ENCODE measurements at places on chromosomes 2 and 18.

GRCh38 chr18:57059366-57059765 lies 87.5 kb upstream of the BOD1L2 start:
- H3K36me3 ChIP-seq = no peaks in the 10 kb centered on the region
- peak; percentile 17 for ATAC-seq
- no peaks in the 10 kb centered on the region for H3K4me1 ChIP-seq
- H3K27ac ChIP-seq = no peak overlapping the region
- no peak overlapping the region for H3K4me3 ChIP-seq

DNA sequence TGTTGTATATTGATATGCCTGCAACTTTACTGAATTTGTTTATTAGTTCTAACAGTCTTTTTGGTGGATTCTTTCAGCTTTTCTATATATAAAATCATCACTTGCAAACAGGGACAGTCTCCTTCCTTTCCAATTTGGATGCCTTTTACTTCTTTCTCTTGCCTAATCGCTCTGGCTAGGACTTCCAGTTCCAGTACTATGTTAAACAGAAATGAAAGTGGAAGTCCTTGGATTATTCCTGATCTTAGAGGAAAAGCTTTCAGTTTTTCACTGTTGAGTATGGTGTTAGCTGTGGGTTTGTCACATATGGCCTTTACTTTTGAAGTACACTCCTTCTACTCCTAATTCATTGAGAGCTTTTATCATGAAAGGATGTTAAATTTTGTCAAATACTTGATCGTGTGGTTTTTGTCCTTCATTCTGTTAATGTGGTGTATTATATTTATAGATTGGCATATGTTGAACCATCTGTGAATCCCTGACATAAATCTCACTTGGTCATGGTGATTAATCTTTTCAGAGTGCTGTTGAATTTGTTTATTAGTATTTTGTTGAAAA lies 52.9 kb downstream of the REL start:
- H3K4me3 ChIP-seq = no peak overlapping the region
- H3K27me3 ChIP-seq = no peaks in the 10 kb centered on the region
- peak overlapping the region; percentile 41 for H3K27ac ChIP-seq
- no peaks in the 10 kb centered on the region for H3K4me1 ChIP-seq
- ATAC-seq = peak; percentile 62

DNA sequence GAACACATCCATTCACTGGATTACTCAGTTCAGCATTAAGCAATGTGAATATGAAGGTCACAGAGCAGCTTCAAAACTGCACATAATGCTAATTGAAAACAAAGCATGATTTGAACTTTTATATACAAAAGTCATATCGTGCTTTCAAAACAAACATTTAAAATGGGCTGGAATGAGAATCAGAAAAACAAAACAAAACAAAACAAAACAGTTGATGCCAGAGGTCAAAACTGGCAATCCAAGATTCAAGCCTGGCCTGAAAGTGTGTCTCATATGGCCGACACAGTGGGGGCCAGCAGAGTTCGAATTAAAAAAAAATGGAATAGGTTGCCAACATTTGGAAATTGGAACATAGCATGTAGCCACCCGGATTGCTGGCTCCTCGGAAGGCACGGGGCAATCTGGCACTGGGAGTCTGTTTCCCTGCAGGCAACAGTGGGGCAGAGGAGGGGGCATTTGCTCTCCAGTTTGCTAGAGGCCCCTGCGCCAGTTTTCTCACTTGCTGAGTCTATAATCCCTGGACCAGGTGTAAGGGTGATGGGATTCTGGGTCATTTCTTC lies 294.4 kb downstream of the ZNF521 start:
- no peaks in the 10 kb centered on the region for H3K4me1 ChIP-seq
- no peak for ATAC-seq
- H3K27ac ChIP-seq = no peak overlapping the region
- H3K27me3 ChIP-seq = no peaks in the 10 kb centered on the region
- H3K4me3 ChIP-seq = no peak overlapping the region

- no peak for ATAC-seq
- peak overlapping the region; percentile 78 for H3K4me3 ChIP-seq
- H3K36me3 ChIP-seq = no peaks in the 10 kb centered on the region
Measured at GRCh38 chr2:170771421-170771937, 1.3 kb downstream of the ERICH2 start.

- no peaks in the 10 kb centered on the region for H3K36me3 ChIP-seq
- H3K4me3 ChIP-seq = no peak overlapping the region
- H3K27me3 ChIP-seq = peaks cover 97% of the 10 kb centered on the region
- H3K4me1 ChIP-seq = peaks cover 10% of the 10 kb centered on the region
- no peak overlapping the region for H3K27ac ChIP-seq
Measured at GRCh38 chr18:78975699-78976335, 3.8 kb upstream of the SALL3 start.

DNA sequence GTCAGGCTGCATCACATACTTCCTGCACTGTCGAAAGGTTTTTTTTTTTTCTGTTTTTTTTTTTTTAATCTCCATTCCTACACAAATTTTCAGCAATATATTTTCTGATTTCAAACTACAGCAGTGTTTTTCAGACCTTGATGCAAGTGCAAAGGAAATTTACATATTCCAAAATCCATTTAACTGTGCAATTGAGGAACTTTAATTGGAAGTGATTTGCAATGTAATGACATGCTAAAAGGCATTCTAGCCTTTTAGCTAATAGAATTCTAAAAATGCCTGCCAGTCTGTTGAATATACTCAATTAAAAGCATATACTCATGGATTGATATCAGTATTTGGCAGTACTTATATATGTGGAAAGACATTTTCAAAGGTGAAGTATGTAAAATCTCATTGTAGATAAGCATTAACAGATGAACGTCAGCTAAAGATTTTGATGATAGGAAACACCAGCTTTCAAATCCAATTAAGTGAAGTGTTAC lies 210.5 kb downstream of the OTX1 start:
- H3K4me3 ChIP-seq = no peak overlapping the region
- H3K27me3 ChIP-seq = no peaks in the 10 kb centered on the region
- H3K36me3 ChIP-seq = no peaks in the 10 kb centered on the region
- H3K27ac ChIP-seq = no peak overlapping the region

- ATAC-seq = no peak
- H3K4me3 ChIP-seq = no peak overlapping the region
- H3K4me1 ChIP-seq = no peaks in the 10 kb centered on the region
- no peaks in the 10 kb centered on the region for H3K27me3 ChIP-seq
- no peaks in the 10 kb centered on the region for H3K36me3 ChIP-seq
Measured at GRCh38 chr2:67108231-67108630, 288.9 kb upstream of the ETAA1 start.

DNA sequence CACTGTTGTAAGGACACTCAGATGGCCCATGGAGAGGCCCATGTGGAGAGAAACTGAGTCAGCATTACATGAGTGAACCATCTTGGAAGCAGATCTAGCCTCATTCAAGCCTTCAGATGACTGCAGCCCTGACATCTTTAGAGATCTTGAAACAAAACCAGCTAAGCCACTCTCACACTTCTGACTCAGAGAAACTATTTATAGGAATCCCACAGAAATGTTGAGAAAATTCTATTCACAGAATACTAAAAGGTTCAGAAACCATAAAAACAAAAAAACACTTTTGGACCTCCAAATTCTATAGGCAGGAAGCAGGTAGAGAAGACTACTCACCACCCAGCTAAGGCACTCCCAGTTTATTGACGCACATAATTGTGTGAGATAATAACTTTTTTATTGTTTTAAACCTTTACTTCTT lies 8.7 kb downstream of the TMEM169 start:
- H3K27me3 ChIP-seq = no peaks in the 10 kb centered on the region
- H3K36me3 ChIP-seq = no peaks in the 10 kb centered on the region
- ATAC-seq = no peak
- H3K4me3 ChIP-seq = no peak overlapping the region
- no peaks in the 10 kb centered on the region for H3K4me1 ChIP-seq

DNA sequence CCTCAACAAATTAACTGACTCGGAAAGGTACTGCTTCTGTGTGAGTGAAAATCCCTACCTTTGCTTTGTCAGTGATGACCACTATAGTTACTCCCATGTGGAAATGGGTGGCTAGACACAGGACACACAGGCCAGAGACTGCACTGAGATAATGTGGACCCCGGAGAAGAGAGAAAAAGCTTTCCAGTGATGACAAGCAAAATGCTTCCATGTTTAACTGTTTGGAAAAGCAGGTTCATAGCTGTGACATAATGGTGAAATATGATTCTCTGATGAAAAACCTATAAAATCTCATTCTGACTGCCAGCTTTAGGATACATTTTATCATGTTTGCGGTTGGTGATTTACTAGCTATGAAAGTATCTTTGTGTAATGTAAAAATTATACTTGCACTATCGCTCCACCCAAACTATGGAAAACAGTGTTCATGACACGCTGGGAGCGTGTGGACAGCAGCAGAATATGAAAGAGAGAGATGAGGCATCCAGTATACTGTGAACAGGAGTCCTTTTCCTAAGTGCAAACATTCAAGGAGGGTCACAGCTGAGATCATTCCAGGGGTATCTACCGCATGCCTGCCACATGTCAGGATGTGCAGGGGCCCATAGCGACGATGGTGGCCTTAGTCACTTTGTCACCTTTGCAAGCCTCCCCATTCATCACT lies 782.7 kb upstream of the SOX11 start:
- no peak for ATAC-seq
- no peaks in the 10 kb centered on the region for H3K36me3 ChIP-seq
- H3K4me1 ChIP-seq = no peaks in the 10 kb centered on the region
- no peak overlapping the region for H3K27ac ChIP-seq
- H3K27me3 ChIP-seq = no peaks in the 10 kb centered on the region

- H3K4me1 ChIP-seq = peaks cover 40% of the 10 kb centered on the region
- no peaks in the 10 kb centered on the region for H3K36me3 ChIP-seq
- H3K27me3 ChIP-seq = no peaks in the 10 kb centered on the region
Measured at GRCh38 chr18:48994044-48994651, 43.4 kb upstream of the SMAD7 start.

DNA sequence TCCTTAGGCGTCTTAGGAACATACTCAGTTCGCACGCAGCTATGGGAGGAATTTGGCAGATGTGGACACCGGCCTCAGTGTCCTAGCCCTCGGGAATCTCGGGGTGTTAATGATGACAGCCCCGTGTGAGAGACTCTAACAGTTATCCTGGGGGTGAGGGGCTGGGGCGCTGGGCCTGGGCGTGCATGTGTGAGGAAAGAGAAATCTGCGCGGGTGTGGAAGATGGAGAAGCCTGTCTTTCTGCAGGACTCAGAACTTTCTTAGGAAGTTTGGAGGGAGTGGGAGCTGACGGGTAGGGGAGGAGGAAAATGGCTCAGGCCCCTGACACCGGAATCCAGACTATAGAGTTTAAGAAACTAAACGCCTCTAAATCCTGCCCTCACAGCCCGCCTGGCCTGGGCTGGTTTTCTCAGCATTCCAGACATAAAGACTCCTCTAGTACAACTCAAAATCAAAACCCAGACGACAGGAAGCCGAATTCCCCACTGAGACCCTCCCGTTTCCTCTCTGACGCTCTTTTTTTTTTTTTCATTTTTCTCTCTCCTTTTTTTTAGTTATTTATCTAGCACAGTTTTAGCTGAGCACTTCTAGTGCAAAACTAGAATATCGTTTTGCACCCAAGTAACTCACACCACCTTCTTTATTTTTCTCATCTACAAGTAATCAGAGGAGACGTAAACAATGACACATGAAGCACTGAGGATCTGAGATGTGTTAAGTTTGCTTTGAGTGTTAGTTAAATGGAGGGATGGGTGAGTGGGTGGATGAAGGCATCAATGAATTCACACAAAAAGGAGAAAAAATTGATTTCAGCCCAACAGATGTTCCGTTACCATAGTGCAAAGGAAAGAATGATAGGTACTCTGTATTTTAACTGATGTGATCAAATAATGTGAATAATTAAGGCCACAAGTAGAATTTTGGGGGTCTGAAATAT lies 1.2 kb upstream of the HAAO start:
- H3K27me3 ChIP-seq = no peaks in the 10 kb centered on the region
- peak overlapping the region; percentile 92 for H3K27ac ChIP-seq
- ATAC-seq = no peak

DNA sequence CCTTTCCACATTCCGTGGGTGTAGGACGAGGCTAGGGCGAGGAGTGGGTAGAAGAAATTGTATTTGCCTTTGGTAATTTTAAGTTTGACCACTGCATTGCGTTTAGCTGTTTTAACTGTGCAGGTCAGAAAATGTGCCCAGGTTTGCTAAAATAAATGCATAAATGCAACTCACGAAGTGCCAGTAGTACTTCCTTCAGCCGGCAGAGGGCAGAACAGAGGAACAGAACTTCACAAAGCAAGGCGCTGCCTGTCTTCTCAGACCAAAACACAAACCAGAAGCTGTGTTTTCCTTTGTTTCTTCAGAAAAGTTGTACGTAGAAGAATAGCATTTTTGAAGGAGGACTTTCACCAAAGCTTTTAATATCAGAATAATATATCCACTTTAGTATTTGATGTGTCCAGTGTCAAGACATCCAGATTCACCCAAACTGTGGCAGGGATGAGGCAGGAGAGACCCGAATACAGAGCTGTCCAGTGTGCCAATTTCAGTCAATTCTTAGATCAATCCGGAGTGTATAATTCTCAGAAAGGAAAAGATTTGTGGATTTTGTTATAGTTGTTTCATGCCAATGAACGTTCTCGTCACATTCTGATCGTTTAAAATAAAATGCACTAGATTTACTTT lies 348.6 kb downstream of the DLGAP1 start:
- H3K4me1 ChIP-seq = no peaks in the 10 kb centered on the region
- no peaks in the 10 kb centered on the region for H3K36me3 ChIP-seq
- peaks cover 6% of the 10 kb centered on the region for H3K27me3 ChIP-seq
- no peak overlapping the region for H3K4me3 ChIP-seq
- no peak overlapping the region for H3K27ac ChIP-seq

DNA sequence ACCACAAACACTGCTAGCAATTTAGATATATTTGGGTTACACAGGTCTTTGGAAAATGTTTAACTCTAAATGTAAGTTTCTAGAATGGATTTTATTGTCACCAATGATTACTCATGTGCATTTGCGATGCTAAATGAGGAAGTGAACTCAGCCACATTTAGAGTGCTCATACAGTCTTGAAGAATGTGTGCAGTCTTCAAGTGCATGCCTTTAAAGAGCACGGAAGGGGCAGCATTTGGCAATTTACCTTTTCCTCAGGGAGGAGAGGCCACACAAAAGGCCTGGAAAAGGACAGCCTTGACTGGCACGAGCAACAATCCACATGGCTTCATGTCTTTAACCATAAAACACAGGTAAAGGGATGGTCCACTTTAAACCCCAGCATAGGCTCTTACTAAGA lies 78.5 kb upstream of the STK17B start:
- no peak overlapping the region for H3K27ac ChIP-seq
- H3K4me1 ChIP-seq = peaks cover 3% of the 10 kb centered on the region
- H3K36me3 ChIP-seq = no peaks in the 10 kb centered on the region

DNA sequence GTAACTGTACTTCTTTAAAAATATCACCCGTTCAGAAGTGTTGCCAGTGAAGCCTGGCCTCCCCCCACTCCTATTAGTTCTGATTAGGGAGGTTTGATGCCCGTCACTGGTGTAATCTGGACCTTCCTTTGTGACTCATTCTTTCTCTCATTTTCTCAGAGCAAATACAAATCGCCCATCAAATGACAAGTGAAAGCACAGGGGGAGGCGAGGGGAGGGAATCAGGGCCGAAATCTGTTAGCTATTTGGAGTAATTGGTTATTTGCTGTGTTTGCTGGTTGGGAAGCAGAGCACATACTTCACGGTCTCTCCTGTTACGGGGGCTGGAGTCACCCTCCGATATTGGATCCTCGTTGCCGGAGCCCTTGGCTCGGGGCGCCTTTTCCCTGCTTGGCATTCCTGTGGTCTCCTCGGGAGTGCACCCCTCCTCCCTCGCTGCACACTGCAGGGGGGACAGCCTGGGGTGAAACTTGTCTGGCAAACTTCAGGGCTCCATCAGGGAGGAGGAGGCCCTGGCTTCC lies 178.1 kb downstream of the DYSF start:
- no peaks in the 10 kb centered on the region for H3K36me3 ChIP-seq
- no peak overlapping the region for H3K27ac ChIP-seq
- H3K4me1 ChIP-seq = no peaks in the 10 kb centered on the region

Measured in gastroesophageal sphincter (tissue), 4 donors.